Stimulated activated CD8-positive, alpha-beta memory T cell treated with anti-CD3 and anti-CD28 coated beads, Interleukin-15, amount 100 ng/mL, for 24 hours (primary cell): ENCODE measurements at places on chromosomes 1 and 21.

DNA sequence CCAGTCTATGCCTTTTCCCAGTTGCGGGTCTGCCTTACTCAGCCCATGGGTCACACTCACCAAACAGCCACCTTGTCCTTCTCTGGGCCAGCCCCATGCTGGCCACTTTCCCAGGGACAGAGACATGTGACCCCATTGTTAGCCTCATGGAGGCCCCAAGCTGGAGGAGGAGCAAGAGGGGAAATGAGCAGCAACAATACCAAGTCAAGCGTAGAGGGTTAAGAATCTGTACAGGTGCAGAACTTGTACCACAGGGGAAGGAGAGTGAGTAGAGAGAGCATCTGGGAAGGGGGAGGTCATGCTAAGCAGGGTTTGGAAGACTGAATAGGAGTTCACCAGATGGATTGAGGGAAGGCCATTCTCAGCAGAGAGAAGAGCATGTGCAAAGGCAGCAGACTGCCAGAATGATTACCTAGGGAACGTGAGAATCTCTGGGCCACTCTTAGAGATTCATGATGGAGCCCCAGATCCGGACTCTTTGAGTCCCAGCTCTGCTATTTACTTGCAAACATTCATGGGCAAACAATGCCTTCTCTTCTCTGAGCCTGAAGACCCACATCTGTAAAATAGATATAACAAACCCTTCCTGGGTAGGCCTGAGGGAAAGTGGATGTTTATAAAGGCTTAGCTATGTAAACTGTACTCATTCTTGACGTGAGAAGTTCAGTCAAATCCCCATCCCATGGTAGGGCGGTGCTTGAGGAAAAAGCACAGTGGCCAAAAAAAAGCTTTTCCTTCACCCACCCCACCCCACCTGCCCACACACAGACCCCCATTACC, 2.8 kb upstream of the SLC2A1 start:
- no peak for DNase-seq

DNA sequence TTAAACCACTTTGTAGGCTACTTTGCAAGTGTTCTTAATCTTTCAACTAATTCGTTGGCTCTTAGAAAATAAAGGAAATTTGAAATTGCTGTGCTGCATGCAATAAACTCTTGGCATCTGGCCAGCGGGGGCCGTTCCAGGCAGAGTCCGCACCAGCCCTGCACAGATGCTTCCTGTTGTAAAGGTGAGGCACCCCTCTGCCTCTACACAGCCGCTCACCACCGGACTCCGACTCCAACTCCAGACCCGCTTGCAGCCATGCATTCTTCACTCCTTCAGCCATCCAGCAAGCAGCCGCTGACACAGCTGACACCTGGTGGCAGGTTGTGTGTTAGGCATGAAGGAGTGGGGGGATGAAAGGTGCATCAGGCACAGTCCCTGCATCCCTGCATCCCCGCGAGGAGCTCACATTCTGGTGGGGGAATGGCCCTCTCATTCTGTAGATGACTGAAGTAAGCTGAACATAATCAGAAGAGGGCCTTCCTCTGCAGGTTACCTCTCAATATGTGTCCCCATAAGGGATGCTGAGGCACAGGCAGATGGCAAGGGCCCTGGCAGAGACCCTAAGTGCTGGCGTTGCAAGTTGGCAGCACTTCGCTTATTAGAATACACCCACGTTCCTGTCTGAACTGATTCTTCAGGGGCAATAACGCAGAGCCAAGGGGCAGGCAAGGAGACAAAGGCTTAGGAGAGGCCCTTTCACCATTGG, 56.8 kb downstream of the GLIS1 start:
- peak; percentile 5 for DNase-seq

DNA sequence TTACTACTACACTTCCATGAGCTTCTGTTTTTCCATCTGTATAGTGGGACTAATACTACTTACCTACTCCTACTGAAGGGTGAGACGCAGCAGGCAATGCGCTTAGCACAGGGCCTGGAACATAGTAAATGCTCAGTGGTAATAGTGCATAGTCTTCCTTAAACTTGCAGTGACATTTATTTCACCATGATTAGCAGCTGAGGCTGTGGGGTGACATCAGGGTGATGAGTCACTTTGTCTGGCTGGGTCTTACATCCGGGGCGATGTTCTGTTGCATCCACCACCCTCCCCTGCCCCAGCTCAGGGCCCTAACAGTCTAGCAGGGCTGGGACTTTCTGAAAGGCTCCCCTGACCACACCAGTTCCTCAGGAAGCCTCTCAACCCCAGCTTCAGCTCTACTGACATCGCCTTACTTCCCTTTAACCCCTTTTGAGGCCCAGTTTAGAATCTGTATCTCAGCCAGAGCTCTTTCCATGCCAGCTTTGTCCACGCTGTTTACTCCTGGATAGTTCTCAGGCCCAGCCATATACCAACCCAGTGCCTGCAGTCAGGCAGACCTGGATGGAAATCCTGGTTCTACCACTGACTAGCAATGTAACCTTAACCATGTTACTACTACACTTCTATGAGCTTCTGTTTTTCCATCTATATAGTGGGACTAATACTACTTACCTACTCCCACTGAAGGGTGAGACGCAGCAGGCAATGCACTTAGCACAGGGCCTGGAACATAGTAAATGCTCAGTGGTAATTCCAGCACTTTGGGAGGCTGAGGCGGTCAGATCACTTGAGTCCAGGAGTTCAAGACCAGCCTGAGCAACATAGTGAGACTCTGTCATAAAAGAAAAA, 66.3 kb downstream of the CD58 start:
- no peak for DNase-seq

GRCh38 chr1:111463029-111463683, 10.6 kb upstream of the C1orf162 start:
- DNase-seq: no peak

DNA sequence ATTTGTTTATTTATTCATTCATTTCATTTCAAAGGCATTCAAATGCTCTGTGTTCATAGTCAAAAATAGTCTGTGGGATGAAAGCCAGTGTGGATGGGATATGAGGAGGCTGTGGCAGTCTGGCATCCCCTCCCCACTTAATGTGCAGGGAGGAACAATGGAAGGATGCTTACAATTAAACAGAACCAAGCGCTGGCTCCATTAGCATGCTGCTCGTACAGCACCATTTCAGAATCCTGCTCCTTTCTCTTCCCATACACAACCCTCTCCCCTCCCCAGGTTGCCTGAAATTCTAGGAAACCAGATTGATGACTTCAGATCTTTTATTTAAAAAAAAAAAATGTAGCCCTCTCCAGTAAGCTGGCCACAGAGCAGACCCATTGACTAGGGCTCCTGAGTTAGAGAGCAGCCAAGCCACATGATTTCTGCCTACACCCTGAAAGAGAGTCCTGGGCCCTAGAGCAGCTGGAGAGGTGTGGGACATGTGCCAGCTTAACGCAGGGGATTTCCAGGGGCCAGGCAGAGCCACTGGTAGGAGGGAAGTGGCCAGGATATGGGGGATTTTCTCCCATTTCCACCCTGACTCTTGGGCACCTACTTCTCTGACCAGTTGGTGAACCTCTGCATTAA, 205.2 kb downstream of the ASTN1 start:
- DNase-seq: no peak
